NCI-H774 (cell line): ENCODE measurements at places on chromosomes 4 and X.
A peak's percentile ranks its signal among the peaks of the same experiment; 100 is the strongest.

- no peak for DNase-seq
Measured at GRCh38 chr4:7381221-7381889, 53.4 kb downstream of the PSAPL1 start.

- no peak for DNase-seq
Measured at GRCh38 chr4:68182382-68182820, 52.7 kb upstream of the TMPRSS11F start.

DNA sequence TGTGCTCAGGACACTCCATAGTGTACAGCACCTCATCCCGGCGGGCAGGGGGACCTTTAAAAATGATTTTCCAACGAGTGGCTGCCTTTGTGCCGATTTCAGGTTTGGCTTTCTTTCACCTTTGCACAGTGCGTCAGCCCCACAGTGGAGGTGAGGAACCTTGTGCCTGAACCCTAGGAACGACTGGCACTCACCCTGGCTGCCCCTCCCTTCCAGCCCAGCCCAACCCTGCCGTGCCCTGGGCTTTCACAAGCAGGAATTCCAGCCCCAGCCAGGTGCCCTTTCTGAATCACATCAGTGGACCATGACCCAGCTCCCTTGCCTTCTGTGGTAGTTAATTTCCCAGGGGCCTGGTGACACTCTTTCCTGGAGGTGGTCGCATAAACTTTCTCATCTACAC, 1.3 kb downstream of the TMEM164 start:
- DNase-seq: no peak

DNA sequence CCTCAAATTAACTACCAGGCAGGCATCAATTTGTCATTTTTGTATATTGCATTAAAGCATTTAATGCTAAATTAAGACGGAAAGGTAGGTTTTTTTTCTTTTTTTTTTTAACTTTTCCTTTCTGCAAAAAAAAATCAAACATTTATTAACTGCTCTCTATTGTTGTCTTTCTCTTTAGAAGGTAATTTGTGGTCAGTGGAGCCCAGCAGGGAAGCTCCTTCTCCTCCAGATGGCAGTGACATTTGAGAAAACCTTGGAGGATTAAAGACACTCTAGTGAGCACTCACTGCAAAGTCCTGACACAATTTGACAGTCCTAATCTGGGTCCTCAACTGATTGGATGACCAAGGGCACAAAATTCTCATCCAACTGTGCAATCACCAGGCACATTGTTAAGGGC, 102.4 kb downstream of the SLIT2 start:
- no peak for DNase-seq

DNA sequence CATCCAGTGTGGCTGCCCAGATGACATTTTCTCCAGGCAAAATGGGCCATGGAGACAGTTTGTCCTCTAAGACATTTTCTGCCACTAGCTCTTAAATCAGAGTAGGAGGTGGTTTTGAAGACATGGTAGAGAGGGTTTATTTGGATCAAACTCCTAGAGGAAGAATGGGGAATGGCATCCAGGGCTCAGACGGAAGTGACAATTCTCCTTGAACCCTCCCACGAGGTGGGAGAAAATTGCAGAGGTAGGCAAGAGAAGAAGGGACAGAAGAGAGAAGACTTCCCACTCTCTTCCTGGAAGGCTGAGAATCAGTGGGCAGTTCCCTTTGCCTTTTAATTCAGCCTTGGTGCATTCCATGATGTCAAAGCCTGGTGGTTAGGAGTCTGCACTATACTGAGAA, 194.0 kb downstream of the SMIM20 start:
- DNase-seq: no peak

- no peak for DNase-seq
Measured at GRCh38 chrX:55340896-55341433, 76.2 kb upstream of the PAGE3 start.

DNA sequence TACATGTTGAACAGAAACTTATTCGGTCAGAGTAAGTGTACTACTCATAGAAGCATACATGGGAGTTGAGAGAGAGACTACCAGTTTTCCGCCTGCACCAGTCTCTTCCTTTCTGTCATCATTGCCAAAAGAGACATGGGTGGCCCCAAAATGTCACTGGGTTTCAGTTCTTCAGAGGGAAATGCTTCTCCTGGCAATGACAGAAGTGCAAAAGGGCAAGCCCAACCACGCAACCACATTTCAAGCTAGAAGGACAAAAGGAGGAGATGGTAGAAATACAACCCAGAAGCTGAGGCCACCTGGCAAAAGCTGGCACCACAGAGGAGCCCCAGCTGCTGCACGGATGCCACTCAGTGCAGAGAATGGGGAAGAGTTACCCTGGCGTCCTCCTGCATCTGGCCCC, 320.1 kb downstream of the BCOR start:
- DNase-seq: no peak

GRCh38 chrX:2673611-2674010, 17.5 kb upstream of the CD99 start:
- no peak for DNase-seq

- DNase-seq: no peak
Measured at GRCh38 chr4:25068386-25068785, 37.6 kb upstream of the LGI2 start.

- DNase-seq: no peak
Measured at GRCh38 chrX:9494771-9495170, 29.9 kb downstream of the TBL1X start.

DNA sequence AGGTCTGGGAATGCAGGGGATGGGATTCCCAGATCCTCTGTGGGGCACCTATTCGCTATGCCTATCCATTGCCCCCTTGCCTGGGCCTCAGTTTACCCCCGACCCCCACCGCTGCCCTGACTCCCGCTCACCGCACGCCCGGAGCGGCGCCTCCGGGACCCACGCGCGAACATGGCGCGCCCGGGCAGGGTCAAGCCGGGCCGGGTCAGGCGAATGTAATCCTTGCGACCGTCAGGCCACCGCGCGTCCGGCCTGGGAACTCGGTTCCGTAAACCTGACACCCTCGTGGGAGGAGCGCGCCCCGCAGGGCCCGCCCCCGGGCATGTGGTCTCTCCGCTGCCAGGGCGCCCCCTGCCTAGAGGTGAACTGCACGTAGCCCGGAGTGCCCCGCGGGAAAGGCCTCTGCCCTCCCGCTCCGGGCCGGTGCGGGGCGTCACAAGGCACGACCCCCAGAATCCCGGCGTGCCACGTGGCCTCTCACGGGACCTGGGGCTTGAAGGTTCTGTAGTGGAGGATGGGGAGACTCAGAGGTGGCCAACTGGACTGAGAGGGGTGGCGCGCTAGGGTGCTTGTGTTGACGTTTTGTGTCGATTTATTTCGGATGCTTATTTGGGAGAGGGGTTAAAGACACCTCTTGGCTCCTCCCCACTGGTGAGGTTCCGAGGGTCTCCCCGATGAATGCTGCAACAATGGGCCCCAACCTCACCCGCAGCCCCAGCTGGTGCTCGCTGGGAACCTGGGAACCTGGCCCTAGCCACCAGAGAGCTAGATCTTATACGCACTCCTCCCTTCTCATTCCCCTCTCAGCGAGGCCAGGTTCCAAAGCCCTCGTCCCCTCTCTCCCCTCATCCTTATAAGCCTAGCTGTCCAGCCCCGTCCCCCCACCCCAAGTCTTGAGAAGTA, at the start of gene PRICKLE3:
TSS of gene PRICKLE3 (minus strand) at position 249 of the 903 bp plus-strand sequence. CDS start at position 173, 76 bp downstream.
- DNase-seq: peak; percentile 33

DNA sequence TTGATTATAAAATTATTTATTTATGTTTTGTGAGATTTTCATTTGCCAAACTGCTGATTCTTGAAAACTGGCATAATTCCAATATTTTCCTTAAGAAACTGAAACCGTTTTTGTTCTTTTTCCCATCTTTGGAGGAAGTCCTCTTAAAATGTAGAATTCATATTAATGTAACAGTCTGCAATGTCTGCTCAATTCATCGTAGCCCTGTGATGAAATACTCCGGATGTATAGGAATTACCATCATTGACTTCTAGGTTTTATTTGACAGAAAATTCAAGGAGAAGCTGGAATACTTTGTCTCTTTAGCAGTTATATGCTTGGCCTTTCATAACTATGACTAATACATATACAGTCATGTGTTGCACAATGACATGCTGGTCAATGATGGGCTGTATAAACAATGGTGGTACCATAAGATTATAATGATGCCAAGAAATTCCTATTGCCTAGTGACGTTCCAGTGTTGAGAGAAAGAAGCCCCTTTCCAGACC, 185.0 kb upstream of the GPRIN3 start:
- no peak for DNase-seq

DNA sequence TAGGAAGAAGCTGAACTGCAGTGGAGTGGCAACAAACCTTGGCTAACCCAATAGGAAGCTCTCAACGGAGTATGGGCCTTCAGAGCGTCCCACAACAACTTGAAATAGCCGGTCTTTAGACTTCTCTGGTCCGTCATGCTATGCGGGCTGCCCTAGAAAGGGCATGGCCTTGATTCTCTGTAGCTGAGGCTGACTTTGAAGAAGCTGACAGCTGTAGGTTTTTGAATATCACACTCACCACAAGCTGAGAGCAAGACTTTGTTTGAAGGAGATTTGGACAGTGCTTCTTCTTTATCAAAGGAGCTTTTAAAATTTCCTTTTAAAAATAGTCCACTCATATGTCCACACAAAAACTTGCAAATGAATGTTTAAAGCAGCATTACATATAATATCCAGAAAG, 322.9 kb downstream of the CAMK2D start:
- DNase-seq: no peak

GRCh38 chr4:86521373-86521969, 72.6 kb upstream of the PTPN13 start:
- DNase-seq: no peak

- no peak for DNase-seq
Measured at GRCh38 chrX:153696100-153696499, 8.4 kb downstream of the SLC6A8 start.

DNA sequence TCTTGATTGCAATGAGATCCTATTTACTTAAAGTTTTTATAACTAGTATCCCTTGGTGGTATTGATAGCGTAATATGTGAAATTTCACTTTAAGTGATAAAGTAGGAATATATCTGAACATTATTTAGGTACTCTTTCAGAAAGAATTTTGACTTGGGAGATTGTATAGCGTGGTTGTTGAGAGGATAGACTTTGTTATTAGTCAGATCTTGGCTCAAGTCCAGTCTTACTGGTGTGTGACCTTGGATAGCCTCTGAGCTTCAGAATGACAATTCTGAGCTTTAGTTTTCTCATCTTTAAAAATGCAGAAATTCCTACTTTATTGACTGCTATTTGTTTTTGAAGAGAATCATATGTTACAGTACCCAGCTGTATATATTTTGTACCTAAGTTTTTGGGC, 32.6 kb downstream of the DCK start:
- no peak for DNase-seq

DNA sequence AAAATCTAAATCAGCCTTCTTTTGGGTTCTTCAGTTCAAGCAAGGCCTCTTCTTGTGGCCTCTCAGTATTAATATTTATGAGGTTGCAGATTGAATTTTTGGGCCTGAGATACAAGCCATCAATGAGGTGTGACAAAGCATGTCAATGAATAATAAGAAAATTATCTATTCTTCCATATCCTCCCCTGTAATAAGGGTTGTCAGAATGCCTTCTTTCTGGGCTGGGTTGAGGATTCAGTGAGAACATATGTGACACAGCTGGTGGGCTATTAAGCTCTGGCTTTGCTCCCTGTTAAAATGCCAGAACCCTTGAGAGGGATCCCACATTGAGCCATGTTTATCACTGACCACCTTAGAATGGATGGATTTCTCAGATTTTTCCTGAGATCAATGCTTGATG, 187.2 kb downstream of the AR start:
- no peak for DNase-seq

- DNase-seq: peak; percentile 26
Measured at GRCh38 chr4:74320559-74321118, 12.4 kb downstream of the EPGN start.

- no peak for DNase-seq
Measured at GRCh38 chr4:95764961-95765360, 74.9 kb upstream of the PDHA2 start.

DNA sequence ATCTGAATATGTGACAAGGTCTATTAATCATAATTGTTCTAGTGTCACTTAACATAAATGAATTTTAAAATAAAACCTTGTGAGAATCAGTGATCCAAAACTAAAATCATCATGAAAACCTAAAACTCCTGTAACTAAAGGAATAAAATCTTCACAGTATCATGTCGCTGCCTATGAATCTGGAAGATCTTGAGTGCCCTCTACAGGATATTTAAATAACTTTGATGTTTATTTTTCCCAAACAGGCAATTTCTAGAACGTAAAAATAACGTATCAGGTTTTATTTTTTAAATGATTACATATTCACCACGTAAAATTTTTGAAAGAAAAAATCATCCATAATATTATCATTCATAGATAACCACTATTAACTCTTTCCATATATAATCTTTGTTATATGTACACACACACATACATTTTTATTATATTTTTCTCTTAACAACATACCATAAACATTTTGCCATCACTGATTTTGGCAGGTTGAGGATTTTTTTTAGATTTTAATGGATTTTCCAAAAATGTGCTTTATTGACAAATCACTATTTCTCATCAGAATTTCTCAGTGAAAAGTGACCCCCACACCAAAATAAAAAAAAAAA, 79.6 kb downstream of the COMMD8 start:
- peak; percentile 43 for DNase-seq

DNA sequence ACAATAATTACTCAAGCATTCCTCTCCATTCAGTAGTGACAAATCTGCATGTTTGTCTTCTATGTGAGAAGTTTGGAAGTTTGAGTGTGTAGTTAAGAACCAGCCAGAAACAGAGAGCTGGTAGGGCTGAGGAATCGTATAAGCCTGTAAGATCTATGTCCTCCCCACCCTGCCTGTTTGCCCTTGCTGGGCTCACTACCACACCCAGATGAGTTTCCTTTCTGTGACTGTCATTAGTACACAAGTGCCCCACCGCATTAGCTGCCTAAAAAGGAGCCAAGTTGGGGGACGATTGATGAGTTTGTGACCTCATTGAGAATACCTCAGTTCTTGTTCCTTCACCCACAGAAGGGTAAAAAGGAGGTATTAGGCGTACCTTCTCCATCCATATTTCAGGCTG, 28.3 kb downstream of the DOCK11 start:
- DNase-seq: no peak

- no peak for DNase-seq
Measured at GRCh38 chr4:95216636-95217035, 332.1 kb downstream of the UNC5C start.

GRCh38 chrX:133950214-133950613, 35.2 kb downstream of the GPC3 start:
- no peak for DNase-seq

GRCh38 chrX:112800971-112801775, 39.5 kb downstream of the AMOT start:
- no peak for DNase-seq
